Activated naive CD4-positive, alpha-beta T cell (primary cell): ENCODE measurements at places on chromosomes 5 and 9.

- DNase-seq, result no peak
These were observed 3.4 kb upstream of the AMBP start for GRCh38 chr9:114081441-114082016.

- DNase-seq, result no peak
These were observed 41.1 kb upstream of the KCNMB1 start for GRCh38 chr5:170430256-170430655.

- no peak for DNase-seq
These were observed 41.9 kb downstream of the BNC2 start for GRCh38 chr9:16828340-16829281.

DNA sequence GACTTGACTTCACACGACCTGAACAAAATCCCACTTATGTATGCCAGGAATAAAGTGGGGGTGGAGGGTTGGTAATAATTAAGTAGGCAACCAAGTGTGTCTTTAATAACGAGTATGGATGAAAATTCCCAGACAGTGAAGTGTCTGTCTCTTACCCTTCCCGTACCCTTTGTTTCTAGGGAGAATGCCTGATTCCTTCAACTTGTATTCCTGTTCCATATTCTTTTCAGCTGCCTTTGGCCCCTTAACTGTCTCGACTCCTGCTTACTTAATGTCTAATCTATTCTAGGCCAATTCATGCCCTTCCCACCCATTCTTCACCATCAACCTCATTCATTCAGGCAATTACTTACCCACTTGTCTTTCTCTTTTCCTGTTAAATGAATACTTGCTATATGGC lies 380.5 kb downstream of the RAB3C start:
- no peak for DNase-seq

DNA sequence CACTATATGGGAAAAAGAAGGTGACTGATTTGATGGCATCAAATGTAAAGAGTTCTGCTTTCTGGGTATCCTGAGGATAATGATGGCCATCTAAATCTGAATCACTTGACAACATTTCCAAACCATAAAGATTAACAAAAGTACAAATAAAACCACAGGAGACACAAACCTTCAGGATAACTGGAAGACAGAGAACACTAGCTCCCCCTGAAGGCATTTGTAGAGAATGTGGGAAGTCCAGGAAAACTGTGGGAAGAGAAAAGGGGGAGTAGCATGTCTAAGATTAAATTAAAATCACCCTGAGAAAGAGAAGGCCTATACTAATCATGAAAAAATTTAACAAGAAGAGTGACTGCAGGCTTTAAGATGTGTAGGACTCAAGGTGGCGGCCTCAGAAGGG lies 116.2 kb downstream of the PRELID2 start:
- DNase-seq, result no peak

DNA sequence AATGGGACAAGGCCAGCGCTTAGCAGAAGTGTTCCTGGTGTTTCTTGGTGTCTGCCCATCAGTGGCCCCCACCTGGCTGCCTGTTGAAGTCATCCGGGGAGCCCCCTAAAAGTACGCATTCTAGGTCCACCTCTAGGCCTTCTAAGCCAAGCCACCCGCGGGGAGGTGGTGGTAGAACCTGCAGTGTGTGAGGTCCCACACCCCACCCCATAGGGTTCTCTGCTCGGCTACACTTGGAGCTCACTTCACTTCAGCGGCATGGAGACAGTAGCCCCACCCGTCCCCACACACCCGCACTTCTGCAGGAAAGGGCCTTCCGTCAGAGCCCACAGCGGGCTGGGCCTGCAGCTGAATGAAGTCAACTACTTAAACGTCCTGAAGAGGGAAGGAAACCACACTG lies 29.6 kb upstream of the FCN2 start:
- no peak for DNase-seq
